ENCODE measurements at places on chromosomes 11 and 22.

- DNase-seq, result no peak
These were observed 681.6 kb downstream of the TBC1D22A start for GRCh38 chr22:47443836-47444745.

GRCh38 chr11:30521297-30522071 is 64.7 kb downstream of the MPPED2 start:
- DNase-seq, result no peak

DNA sequence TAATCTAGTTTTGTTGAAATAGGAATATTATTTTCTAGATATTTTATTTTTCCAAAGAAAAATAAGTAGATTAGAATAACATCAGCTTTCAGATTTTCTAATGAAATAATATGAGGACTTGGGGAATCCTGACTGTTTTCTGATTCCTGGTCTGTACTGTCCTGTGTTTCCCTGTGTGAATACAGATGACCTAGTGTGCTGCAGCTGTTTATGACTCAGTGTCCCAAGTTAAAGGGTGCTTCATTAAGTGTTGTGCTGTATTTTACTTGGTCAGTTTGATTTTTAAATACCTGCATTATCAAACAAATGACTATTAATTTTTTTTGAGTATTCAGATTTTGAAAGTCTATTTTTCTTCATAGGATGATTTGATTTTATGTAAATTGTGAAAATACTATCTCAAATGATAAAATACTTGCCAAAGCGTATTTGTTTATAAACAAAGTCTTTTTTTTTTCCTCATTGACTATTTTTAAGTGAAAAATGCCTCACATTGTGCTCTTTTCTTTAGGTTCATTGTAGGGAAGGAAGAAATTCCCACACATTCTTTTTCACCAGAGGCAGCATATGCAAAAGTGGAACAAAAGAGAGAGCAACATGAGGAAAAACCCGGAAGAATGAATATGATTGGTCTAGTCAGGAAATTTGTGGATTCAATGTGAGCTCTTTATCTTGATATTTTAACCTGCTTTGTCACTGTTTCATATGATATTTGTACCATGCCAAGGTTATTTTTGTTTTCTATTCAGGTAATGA is 264.2 kb downstream of the TMEM135 start:
- peak; percentile 3 for DNase-seq

- no peak for DNase-seq
These were observed 17.4 kb upstream of the GLYATL1 start for GRCh38 chr11:58921778-58922390.

Measured in epithelial cell of esophagus (primary cell).